ENCODE measurements at places on chromosomes 1 and 21.

DNA sequence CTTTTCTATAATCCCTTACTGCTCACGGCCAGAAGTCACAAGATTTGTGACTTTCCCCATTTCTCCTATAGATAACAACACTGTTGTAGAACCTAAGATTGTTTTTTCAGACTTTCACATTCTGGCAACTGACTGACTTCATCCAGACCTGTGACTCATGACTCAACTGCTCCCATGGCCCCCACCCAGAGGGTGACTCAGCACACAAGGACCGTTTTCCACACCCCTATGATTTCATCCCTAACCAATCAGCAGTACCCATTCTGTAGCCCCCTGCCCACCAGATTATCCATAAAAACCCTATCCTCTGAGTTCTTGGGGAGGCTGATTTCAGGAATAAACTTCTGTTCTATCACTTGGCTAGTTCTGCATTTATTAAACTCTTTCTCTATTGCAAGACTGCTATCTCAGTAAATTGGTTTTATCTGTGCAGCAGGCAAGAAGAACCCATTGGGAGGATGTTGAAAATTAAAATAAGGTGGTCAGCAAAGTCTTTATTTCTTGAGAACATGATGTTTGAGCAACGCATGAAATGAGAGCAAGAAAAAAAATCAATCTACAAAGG lies 79.7 kb downstream of the NGF start:
- no peak for DNase-seq

DNA sequence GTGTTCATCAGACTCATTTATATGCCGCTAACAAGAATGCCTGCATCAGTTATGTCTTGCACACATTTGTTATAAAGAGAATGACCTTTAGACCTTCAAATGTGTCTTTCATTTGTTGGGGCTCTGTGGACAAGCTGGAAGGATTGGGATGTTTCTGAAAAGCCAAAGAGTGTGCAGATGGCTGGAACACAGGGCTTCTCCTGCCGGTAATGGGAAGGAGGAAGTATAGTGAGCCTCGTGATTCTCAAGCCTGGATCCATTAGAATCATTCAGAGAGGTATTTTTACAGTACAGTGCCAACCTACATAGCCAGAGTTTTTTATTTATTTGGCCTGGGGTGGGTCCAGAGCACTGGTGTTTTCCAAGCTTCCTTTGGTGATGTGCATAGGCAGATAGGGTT lies 40.6 kb upstream of the ATP1A1 start:
- DNase-seq: no peak

DNA sequence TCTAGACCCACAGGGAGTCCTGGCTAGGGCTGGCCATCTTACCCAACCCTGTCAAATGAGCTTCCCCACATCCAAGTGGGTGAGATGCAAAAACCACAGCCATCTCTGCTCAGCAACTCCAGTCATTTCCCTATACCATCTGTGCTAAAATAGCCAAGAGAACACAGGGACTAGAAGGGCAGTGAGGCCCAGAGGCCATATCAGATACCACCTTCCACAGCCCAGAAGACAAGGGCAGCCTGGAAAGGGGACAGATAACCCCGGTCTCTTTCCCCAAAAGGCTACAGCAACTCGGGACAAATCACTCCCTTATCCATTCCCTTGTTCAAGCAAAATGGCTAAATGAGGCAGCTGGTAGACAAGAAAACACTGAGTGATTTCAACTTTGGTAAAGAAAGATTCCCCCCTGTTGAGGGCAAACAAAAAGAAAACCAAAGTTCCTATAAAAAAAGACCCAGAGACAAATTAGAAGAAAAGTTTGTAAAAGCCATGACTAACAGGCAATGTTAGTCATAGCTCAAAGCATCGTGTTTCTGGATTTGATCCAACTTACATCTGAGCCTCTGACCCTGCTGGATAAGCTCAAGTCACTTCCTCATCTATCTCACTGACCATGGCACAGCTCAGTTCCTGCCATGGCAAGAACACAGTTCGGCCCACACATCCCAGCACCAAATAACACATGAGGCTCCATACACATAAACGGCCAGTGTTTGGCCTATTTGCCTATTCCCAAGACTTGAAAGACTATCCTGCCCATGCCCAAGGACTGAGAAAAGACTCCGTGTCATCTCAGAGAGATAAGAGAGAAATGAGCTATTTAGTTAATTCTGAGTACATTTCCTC lies 3.1 kb downstream of the LAMB3 start:
- DNase-seq: no peak

- no peak for DNase-seq
Measured at GRCh38 chr1:230636575-230637148, 5.6 kb upstream of the COG2 start.

DNA sequence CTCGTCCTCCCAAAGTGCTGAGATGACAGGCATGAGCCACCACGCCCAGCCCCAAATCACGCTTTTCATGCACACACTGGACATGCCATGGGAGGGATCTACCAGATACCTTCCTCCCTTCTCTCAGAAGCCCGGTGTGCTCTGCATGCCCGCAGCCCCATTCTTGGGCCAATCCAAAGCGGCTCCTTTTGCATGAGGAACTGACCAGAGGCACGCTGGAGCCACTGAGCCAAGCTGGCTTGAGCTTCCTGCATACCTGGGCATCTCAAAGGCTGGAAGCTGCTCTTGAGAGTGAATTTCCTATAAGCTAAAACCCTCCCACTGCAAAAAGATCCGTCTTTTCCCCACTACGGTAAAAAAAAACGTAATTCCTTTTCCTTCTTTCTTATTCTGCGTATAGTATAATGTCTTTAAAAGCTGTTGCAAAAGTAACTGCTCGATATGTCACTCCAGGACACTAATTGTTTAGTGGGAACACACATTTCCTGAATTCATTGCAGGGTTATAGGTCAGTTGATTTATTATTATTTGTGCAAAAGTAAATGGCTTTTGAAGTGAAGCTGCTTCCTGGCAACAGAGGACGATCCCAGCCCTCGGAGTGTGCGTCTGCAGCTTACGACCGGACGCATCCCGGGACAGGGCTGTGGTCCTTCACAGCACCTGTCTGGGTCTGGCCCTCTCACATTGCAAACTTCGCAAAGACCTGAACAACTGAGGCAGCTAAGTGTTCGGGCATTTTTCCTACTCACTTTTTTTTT lies 61.8 kb upstream of the ETS2 start:
- DNase-seq: no peak

Measured in hindlimb muscle (tissue), 1 donor.